Hippocampal formation (tissue), 2 donors: ENCODE measurements at places on chromosomes 12 and 14.

- DNase-seq = no peak
Observed at GRCh38 chr12:24079083-24079482, 129.6 kb upstream of the SOX5 start.

DNA sequence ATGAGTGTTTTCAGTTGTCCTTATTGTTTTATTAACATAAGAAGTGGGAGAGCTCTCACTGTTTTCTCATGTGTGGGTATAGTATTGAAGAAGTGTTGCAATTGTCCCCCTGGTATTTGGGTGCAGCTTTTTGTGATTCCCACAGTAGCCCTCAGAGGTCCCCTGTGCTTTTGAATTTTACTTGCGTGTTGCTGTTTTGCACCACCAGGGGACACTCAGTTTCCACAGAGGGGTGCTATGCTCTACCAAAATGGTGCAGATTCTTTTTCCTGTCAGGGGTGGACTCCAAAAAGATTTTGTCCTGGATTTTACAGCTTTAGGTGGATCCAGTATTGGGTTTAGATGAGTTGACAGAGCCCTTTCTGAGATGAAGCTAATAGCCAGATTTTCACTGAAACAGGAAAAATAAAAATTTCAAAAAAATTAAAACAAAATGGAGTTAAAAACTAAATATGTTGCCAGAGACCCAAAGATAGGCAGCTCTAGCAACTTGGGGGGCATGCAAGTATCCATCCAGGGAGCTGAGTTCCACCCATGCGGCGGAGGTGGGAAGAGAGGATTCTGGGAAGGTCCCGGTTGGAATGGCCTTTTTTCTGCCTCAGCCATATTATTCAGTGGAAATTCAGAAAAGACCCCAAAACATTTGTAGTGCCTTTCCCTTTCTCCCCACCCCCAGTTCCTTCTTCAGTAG is 50.2 kb downstream of the TTLL5 start:
- peak; percentile 20 for DNase-seq

DNA sequence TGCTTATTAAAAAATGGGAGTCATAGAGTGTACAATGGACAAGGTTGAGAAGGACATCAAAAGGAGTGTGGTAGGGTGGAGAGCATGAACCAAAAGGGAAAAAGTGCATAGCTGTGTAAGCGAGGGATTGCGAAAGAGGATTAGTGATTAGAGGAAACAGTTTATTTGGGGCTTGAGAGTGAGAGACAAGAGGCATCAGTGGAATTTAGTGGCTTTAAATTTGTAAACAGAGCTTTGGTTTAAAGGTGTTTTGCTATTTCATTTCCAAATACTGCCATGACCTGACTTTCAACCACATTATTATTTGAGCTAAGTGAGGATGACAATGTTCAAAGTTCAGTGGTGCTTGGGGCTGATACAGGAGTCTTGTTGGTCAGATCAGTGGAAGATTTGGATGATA is 53.4 kb downstream of the SLC16A7 start:
- DNase-seq = no peak

- DNase-seq = no peak
Observed at GRCh38 chr14:21924479-21924878, 250.9 kb upstream of the OR4E1 start.

- DNase-seq = no peak
Observed at GRCh38 chr14:52029881-52030280, 39.0 kb downstream of the NID2 start.

GRCh38 chr12:24875014-24875413 is 73.9 kb downstream of the BCAT1 start:
- no peak for DNase-seq

DNA sequence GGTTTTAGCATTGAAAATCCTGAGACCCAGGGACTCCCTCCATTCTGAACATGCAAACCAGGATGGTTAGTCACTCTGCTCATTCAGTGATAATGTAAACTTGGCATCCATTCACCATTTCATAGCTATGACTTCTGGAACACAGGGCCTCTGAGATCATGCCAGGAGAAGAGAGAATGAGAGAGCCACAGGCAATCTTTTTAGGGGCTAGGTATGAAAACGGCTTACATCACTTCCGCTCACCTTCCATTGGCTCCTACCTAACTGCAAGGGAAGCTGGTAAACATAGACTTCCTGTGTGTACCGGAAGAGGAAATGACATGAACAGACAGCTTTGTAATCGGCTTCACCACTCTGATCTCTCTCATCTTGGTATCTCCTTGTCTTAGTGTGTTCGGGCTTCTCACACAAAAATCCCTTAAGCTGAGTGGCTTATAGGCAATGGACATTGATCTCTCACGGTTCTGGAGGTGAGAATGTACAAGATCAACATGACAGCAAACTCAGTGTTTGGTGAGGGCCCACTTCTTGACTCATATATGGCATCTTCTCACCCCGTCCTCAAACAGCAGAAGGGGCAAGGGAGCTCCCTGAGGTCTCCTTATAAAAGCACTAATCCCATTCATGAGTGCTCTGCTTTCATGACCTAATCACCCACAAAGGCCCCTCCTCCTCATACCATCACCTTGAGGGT is 465.9 kb upstream of the TBX3 start:
- no peak for DNase-seq

DNA sequence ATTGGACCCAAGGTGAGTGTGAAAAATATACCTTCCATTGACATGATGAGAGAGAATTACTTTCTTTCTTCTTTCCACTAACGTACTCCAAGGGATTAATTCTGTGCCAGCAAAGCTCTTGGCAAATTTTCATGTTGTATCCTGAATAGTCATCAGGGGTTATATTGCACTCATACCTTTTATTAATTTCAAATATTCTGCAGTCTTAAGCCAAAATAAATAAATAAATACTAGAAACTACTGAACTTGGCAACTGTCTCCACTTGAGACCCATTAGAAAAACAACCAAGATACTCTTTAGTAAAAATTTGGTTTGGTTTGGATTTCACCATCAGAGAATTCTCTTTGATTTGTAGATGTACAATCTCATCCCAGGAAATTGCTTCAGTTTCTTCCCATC is 22.1 kb upstream of the CLEC14A start:
- no peak for DNase-seq

- no peak for DNase-seq
Observed at GRCh38 chr14:35807131-35807961, 1.7 kb downstream of the RALGAPA1 start.

- no peak for DNase-seq
Observed at GRCh38 chr14:101962503-101962874, 1.9 kb upstream of the DYNC1H1 start.

DNA sequence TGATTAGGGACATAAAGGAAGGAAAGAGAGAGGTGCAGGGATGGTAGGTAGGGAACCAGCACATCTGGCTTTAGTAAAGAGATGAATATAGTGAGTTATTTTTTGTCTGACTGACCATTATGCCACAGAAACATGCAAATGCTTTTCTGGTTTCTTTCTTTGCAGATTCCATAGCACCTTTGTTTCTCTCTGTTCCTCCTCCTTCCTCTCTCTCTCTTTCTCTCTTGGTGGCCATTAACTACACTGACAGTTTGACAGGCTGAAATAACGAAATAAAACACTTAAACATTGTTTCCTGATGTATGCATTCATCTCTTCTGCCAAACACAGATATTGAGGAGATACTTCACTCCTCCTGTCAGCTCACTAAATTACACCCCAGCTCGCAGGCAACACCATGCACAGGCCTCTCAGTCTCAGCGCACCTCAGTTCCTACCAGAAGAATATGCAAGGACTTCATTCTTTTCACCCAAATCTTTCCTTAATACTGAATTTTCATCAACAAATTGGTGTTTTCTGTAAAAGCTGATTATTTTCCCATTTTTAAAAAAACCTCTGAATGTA is 406.9 kb upstream of the SOX5 start:
- no peak for DNase-seq

DNA sequence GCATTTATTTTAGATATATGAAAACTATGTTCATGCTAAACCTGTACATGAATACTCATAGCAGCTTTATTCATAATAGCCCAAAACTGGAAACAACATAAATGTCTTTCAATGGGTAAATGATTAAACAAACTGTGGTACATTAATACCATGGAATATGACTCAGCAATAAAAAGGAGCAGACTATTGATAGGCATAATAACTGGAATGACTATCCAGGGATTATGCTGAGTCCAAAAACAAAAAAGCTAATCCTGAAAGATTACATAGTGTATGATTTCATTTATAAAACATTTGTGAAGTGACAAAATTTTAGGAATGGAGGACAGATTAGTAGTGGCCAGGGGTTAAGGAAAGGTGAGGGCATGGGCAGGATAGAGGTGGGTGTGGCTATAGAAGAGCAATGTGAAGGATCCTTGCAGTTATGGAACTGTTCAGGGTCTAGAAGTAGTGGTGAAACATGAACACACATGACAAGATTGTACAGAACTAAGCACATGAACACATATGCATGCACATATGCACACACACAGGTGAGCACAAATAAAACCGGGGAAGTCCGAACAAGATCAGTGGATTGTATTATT is 61.1 kb upstream of the CDKN3 start:
- no peak for DNase-seq

GRCh38 chr12:123726244-123726643 is 14.1 kb downstream of the ATP6V0A2 start:
- DNase-seq = no peak

DNA sequence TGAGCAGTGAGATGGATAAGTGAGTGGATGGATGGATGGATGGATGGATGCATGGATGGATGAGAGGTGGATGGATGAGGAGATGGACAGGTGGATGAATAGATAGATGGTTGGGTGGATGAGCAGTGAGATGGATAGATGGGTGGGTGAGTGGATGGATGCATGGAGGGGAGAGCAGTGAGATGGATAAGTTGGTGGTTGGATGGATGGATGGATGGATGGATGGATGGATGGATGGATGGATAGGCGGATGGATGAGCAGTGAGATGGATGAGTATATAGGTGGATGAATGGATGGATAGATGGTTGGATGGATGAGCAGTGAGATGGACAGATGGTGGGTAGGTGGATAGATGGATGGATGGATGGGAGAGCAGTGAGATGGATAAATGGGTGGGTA is 30.6 kb downstream of the LRRC74A start:
- no peak for DNase-seq

DNA sequence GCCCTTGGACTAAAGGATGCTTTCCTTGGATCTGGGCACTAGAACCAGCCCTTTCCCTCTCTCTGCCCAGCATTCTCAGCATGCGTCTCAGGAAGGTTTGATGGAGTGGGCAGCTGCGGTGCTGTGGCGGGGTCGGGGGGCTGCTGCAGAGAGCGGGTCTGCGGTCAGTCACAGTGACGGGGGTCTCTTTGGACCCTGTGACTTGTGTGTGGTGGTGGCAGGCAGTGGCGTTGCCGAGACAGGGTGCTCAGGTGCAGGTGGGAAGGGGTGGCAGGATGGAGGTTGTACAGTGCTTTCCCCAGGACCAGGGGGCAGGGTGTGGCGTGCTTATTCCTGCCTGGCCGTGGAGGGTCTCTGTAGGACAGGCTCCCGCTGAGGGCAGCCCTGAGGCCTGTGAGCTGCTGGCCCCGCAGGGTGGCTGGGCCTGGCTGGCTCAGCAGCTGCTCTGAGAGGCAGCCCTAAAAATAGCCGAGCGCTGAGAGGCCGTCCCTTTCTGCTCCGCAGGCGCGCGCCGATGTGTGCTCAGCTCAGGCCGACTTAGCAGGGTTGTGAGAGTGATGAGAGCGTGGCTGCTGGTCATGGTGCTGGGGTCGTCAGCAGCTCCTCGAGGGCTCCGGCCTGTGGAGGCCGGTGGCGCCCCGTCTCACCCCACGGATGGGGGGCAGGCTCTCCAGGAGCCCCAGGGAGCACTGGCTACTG is 9.7 kb downstream of the PACS2 start:
- peak; percentile 22 for DNase-seq

GRCh38 chr12:106090591-106091445 is 47.9 kb downstream of the NUAK1 start:
- no peak for DNase-seq

DNA sequence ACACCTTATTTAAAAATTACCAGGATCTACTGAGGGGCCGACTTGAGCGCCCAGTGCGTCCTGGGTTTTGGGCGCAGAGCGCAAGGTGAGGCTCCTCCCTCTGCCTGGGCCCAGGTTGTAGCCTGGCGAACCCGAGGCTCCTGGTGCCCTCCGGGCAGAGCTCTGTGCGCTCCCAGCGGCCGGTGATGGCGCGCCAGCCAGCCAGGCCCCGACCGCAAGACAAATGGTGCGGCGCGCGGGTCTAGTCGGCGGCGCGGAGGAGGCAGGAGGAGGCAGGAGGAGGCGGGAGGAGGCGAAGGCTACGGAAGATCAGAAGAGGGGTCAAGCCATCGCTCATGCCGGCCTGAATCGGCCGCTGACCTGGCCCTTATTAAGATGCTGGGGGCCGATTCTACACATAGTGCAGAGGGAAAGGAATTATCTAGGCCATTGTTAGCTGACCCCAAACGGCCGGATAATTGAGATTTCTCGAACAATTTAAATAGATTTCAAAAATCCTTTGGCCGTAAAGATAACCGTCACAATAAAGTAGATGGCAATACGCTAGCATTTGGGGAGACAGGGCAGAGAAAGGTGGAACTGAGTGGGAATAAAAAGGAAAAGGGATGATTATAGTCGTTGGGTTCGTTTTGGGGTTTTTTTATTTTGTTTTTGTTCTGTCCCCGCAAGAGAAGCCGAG is 2.8 kb downstream of the TBX5 start:
- no peak for DNase-seq

- no peak for DNase-seq
Observed at GRCh38 chr14:79118291-79118690, 948.1 kb downstream of the NRXN3 start.

GRCh38 chr12:91951571-91951970 is 194.1 kb downstream of the BTG1 start:
- DNase-seq = no peak

GRCh38 chr12:114174326-114174725 is 208.2 kb upstream of the RBM19 start:
- DNase-seq = no peak

DNA sequence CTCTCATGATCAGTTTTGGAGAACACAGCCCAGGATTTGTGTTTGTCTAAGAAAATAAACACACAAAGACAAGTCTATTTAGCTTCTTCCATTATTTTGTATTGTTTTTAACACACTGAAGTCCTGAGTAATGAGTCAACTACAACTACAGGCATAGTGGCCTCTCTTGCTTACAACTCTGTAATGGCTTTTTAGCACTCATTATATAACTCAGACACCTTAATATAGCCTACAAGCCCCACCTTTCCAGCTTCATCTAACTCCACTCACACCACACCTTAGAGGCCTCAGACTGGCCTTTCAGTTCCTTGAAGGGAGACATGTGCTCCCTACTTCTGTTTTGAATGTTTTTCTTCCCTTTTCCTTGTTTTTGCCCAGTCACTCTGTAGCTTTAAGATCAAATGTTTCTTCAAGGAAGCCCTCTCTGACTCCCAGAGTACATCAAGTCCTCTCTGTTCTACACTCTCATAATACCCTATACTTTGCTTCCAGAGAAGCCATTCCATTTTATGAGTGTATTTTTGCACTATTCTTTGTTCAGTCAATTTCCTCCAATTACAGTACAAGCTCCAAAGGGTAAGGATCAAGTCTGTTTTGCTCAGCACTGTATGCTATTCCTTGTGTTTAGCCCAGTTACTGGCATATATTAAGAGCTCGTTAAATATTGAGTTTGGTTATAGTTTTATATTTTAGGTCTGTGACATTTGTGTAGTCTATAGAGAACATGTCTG is 233.6 kb upstream of the ARHGAP5 start:
- DNase-seq = no peak

GRCh38 chr14:29918981-29919380 is 8.7 kb downstream of the PRKD1 start:
- DNase-seq = no peak
